ENCODE measurements at places on chromosomes 6 and 20.

DNA sequence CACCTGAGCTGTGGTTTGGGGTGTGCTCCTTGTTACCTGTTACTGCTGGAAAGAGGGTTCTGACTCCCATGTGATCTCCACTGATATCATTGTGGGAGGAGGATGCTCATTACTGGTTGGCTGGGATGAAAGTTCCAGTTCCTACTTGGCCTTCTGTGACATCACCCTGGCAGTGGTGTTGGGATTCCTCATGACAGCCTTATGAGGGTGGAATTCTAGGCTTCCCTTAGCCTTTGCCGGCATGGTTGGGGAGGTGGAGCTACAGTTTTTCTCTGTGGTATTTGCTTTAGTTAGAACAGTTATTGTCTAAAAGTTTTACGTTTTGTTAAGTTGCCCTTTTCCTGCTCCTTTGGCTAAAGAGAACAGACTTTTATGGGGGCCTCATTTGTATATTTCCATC lies 112.1 kb downstream of the AFG1L start:
- no peak for DNase-seq

GRCh38 chr20:58161192-58161591 lies 67.3 kb downstream of the ANKRD60 start:
- DNase-seq: no peak

DNA sequence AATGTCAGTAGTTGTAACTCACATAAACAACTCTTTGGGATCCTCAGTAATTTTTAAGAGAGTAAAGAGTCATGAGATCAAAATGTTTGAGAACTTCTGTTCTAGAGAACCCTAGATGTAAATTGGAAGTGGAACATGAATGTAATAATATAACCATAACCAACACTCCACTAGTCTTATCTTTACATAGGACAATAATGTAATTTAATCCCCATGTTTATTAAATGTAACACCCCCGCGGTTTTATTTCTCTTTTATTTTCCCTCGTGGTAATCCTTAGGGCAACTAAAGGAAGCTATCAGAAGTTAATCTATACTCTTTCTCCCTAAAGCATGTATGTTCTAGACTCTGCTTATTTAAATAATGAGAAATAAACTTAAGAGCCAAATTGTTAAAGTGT lies 54.4 kb downstream of the ZNF292 start:
- DNase-seq: no peak

- DNase-seq: no peak
Observed at GRCh38 chr6:166228839-166229528, 61.3 kb upstream of the TBXT start.

DNA sequence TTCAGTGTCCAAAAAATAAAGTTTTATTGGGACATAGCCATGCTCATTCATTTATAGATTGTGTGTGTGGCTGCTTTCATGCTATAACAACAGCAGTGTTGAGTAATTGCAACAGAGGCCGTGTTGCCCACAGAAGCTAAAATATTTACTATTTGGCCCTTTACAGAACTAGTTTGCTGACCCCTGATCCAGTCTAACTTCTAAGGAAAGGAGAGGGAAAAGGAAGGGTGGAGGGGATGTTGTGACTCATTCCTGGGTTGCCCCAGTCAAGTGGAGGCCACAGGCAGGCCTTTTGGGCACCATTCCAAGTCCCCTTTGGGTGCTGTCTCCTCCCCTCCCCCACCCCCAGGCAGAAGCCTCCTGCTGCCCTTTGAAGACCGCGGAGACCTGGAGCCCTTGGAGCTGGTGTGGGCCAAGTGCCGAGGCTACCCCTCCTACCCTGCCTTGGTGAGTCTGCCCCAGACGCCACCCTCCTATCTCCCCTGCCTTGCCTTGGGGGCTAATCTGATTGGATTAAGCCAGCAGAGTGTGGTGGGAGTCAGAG lies 28.4 kb downstream of the BRPF3 start:
- peak; percentile 15 for DNase-seq

DNA sequence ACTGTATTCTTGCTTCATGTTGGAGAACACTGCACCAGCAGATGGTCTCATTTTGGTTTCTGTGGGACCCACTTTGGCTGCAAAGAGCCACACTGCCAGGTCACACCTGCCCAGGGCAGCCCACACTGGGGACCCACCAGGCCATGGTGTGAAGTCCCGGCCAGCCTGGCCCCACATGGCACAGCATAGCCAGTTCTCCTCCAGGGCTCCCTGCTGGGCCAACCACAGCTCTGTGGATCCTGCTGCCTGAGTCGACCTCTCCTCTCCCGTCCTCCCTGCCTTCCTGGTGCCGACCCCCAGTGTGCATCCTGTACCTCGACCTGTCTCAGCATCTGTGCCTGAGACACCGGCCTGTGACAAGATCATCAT lies 3.0 kb downstream of the ARFRP1 start:
- no peak for DNase-seq

DNA sequence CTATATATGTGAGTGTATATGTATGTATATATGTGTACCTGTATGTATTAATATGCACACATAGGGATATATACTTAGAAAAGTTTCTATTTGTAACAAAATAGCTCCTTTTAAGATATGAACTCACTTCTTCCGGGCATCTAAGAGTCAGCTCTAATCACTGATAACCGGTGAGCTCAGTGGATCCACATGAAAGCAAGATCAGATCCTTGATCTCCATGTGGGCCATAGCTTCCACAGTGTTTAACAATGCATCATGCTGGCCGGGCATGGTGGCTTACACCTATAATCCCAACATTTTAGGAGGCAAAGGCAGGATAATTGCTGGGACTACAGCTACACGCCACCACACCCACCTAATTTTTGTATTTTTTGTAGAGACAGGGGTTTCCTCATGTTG lies 52.6 kb downstream of the ECT2L start:
- no peak for DNase-seq

GRCh38 chr6:4871825-4872224 lies 95.6 kb downstream of the CDYL start:
- no peak for DNase-seq

- no peak for DNase-seq
Observed at GRCh38 chr20:62353289-62354030, 13.7 kb downstream of the LAMA5 start.

DNA sequence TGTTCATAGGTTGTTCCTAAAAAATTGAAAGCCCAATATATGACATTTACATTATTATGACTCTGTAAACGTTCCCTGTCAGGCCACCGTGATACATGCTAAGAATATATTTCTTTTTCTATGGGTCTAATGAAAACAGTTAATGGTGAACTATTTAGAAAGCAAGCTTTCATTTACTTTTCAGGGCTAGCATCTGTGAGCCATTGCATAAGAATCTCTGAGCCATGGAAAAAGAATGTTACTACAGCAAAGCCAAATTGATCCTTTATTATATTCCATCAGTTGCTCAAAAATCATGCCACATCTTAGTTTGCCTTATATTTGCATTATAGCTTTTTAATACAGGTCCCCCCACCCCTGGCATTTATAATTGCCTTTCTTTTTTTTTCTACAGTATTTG lies 275.5 kb downstream of the ZFAND3 start:
- DNase-seq: no peak

GRCh38 chr6:121430514-121431460 lies 4.7 kb upstream of the GJA1 start:
- peak; percentile 15 for DNase-seq

DNA sequence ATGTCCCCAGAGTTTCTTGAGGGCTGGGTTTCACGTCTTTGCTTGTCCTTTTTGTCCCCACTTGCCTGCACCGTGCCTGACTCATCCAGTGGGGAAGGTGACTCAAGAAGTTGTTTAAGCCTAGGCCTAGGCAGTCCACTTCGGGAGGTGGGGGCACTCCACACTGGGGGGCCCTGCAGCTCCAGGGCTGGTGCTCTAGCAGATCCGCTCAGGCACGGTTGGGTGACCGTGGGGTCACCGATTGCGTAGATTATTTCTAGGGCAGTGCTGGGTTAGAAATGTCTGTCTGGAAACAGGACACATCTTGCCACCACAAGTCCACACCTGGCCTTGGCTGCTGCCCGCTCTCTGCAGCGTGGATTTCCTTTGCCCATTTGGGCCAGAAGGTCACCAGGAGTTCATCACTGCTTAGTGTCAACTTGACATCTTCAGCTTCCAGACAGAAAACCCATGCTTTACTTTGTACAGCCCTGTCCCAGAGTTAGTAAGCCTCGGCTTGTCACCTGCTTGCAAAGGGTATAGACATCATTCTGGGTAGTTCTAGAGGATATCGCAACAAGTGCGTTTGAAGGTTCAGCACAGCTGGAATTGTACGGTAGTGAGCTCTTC lies 13.6 kb upstream of the C20orf144 start:
- no peak for DNase-seq

GRCh38 chr6:21593927-21594415 lies 420 bp downstream of the SOX4 start:
- no peak for DNase-seq

GRCh38 chr6:56040889-56041301 lies 165.5 kb upstream of the BMP5 start:
- DNase-seq: no peak

DNA sequence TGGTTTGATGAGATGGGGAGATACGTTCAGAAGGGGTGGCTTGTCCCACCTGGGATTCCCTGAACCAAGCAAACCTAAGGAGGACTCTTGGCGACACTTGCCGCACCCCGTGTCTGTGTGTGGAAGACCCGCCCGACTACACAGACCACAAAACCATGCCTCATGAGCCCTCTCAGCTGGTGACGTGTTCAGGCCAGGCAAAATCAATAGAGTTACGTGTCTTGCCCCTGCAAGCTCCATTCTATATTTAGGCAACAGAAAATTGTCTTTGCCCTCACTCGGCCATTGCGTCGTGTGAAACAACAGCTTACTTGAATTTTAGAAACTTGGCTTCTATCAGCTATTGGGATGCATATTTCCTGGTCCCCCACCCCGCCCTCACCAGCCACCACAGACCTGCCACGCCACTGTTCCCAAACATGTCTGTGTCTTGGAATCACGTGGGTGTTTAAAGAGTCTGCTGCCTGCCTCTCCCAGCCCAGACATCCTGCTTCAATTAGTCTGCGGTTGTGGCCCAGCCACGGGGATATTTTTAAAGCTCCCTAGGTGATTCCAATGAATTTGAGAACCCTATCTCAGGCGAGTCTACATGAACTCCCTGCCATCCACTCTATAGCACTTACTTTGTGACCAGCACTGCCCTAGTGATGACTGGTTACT lies 279.2 kb upstream of the EXOC2 start:
- DNase-seq: no peak

GRCh38 chr20:10604865-10605440 lies 68.8 kb downstream of the JAG1 start:
- no peak for DNase-seq

- DNase-seq: no peak
Observed at GRCh38 chr6:116118608-116119007, 7.3 kb downstream of the COL10A1 start.

GRCh38 chr6:105179244-105180065 lies at the start of gene POPDC3:
POPDC3 (minus strand) TSS chr6:105180014; CDS start chr6:105161909, 18,105 bp downstream.
- DNase-seq: peak; percentile 0

- DNase-seq: peak; percentile 58
Observed at GRCh38 chr6:166584853-166585429, 1.5 kb downstream of the RAMACL start.

DNA sequence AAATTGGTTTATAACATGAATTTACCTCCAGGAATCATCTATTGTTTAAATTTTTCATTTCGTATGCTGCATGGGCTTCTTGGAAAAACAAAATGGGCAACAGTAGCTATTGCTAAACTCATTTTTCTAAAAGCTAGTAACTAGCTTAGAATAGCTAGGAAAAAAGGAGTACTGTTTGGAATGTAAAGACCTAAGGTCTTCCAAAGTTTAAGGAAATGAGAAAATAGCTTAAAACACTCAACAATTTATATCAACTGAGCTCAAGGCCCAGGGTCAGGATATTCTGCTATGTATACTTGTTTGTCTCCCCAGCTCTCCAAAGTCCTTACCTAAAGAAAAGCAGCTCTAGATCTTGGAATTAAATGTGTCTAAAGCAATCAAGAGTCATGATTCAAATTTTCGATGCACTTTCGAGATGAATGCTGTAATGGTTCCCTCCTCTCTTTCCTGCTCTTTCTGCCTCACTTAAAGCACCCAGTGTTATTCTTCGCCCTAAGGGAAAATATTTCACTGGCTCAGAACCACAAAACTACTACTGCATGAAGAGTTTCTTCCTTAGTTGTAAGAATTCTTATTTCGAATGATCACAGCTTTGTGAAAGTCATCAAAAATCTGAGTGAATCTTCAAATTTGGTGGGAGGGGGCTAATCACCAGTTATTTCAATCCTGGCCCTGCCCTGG lies 41.6 kb downstream of the LYRM4 start:
- no peak for DNase-seq

DNA sequence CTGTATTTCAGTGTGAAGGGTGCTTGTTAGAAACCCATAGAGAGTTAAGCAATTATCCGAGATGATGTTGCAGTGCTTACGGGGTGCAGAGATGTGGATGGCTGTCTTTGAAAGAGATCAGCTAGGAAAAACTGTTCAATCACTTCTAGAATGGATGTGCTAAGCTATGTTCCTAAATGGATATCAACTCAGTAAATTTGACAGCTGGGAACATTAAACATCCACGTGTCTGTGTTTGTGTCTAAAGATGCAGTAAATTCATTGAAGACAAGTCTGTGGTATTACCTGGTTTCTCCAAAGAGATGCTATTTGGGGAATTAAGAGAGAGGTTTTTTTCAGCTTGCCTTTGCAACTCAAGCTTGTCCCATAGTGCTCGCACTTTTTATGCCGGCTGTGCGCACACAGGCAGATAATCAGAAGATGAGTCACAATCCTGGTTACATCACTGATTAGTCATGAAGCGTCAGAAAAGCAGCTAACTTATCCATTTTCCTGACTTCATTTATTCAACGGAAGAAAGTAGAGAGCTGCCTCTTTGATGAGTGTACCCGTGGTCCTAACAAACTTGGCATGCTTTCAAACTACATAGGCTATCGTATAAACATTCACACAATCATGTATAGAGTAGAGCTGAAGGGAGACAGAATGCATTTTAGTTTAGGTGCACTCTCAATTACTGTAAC lies 691.7 kb upstream of the SLC35B3 start:
- no peak for DNase-seq

DNA sequence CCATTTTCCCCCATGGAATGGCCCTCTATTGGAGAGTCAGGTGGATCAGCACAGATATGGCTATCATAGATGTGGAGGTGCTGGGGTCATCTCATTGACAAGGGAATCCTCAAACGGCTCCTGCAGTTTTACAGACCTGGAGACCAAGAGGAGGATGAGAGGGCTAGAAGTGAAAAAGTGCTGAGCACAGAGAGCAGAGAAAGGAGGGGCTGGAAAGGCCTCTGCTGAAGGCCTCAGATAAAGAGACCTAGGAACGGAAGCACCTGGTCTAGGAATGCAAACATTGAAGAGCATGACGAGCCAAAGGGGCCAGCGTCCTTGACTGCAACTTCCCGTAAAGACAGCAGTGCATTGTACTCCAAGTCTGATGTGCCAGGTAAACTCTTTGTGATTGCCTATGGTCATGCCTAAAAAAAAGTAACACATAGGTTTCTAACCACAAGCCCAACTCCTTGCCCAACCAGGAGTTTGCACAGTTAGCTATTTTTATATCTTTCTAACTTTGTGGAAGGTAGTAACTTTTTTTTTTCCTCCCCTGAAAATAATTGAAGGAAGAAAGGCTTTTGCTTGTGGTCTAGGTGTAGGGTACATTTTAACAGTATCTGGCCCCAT lies 15.2 kb downstream of the RSPH4A start:
- DNase-seq: no peak

Data from inflammatory macrophage (primary cell).